ENCODE measurements at places on chromosomes 4 and X. TPM values are rescaled to one million over a fixed set of nuclear protein-coding genes. Genes with fewer than 3 reads are reported as not detected.

The CLDN22 gene
- not detected for polyA plus RNA-seq

The IL2RG gene
- polyA plus RNA-seq: not detected

The ZNF157 gene
- 1.00 TPM for polyA plus RNA-seq

The XAGE1A gene
- polyA plus RNA-seq: not detected

The PRRG1 gene
- 10.5 TPM for polyA plus RNA-seq

The MAGEA11 gene
- not detected for polyA plus RNA-seq

The YY2 gene
- 1.1 TPM for polyA plus RNA-seq

The GPRIN3 gene
- 7.1 TPM for polyA plus RNA-seq

The TNIP2 gene
- 32.7 TPM for polyA plus RNA-seq

The AR gene
- polyA plus RNA-seq: 0.24 TPM

The F8A1 gene
- polyA plus RNA-seq: 39.0 TPM

The UGT2B10 gene
- not detected for polyA plus RNA-seq

The TAF9B gene
- 18.3 TPM for polyA plus RNA-seq

The VCX3A gene
- 0.41 TPM for polyA plus RNA-seq

The GNRHR gene
- polyA plus RNA-seq: not detected

The TAF1 gene
- polyA plus RNA-seq: 7.8 TPM

The ACSL4 gene
- polyA plus RNA-seq: 25.5 TPM
